Activated naive CD4-positive, alpha-beta T cell treated with Interleukin-2 at 50 U/mL for 16 hours (primary cell): ENCODE measurements at places on chromosomes 13 and 19.

DNA sequence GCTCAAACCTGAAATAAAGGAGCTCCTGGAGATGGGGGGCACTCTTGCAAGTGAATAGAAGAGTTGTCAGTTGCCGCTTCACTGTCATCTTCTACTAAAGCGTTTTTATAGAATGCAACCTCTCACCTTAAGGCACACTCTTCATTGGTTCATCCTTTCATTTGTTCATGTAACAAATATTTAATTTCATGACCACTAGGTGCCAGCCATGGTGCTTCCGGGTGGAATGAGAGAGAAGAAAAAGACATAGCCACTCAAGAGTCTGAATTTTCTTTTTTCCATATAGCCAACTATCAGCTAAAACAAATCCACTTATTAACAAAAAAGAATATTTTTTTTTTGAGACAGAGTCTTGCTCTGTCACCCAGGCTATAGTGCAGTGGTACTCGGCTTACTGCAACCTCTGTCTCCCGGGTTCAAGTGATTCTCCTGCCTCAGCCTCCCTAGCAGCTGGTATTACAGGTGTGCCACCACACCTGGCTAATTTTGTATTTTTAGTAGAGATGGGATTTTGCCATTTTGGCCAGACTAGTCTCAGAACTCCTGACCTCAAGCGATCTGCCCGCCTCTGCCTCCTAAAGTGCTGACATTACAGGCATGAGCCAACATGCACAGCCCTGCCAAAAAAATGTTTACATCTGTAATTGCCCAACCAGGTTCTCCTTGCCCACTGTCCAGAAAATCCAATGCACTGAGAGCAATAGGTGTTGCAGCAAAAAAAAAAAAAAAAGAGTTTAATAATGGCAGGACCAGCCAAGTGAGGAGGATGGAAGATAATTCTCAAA, 22.1 kb upstream of the SACS start:
- DNase-seq, result no peak

- peak; percentile 53 for DNase-seq
Measured at GRCh38 chr13:99542788-99543406, 41.6 kb downstream of the TM9SF2 start.

GRCh38 chr19:42442833-42443232, at the start of gene CXCL17:
Gene CXCL17 (minus strand): TSS chr19:42442946. CDS start chr19:42442832, 114 bp downstream.
- DNase-seq, result no peak

DNA sequence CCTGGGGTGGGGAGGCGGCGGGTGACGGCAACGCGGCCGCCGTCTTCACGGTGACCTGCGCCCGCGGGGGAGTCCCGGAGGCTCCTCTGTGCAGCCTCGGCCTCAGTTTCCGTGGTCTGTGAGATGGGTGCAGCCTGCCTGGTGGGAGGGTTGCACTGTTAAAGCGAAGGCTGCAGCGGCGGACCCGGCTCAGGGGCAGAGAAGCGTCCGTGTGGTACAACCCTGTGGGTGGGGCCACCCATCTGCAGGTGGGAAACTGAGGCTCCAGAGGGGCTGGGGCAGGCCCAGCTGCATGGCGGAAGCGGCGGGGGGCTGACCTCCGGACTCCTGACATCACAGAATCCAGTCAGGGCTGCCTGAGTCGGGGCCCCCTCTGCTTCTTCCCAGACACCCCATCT, 481 bp downstream of the FGF22 start:
- no peak for DNase-seq

GRCh38 chr19:13396250-13397080, 109.8 kb downstream of the CACNA1A start:
- no peak for DNase-seq

GRCh38 chr13:84870190-84870589, 929.0 kb downstream of the SLITRK6 start:
- no peak for DNase-seq

GRCh38 chr13:41017817-41018601, 1.1 kb downstream of the ELF1 start:
- DNase-seq, result no peak

- DNase-seq, result no peak
Measured at GRCh38 chr19:3667766-3668165, 32.5 kb downstream of the PIP5K1C start.

GRCh38 chr19:46218160-46218559, 11.4 kb upstream of the IGFL1 start:
- DNase-seq, result peak; percentile 24

GRCh38 chr13:109817591-109818535, 31.5 kb upstream of the IRS2 start:
- DNase-seq, result no peak

DNA sequence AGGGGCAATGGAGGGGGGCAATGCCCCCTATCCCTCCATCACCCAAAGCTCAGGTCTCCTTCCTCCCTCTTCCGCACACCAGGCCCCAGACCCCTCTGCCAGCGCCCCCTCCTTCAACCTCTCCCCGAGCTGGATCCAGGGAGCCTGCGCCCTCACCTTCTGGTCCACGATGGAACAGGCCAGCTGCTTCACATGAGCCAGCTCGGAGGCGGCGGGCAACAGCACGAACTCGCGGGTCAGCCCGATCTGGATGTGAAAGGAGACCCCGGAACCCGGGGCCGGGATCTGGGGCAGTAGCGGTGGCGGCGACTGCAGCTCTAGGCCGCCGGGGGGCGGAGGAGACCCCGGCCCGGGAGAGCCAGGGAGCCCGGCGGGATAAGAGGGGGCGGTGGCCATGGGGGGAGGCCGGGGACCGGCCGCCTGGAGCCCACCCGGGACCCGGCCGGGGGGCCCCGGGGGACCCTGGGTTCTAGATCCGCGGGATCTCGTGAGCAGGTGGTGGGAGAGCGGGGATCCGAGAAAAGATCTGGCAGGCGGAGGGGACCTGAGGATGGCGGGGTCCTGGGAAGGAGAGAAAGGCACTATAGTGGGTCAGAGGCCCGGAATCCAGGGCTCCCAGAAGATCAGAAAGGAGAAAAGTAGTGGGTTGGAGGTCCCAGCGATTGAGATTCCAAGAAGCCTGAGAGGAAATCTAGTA, 791 bp downstream of the PRKD2 start:
- DNase-seq, result peak; percentile 22

GRCh38 chr13:109859216-109859835, 72.9 kb upstream of the IRS2 start:
- no peak for DNase-seq

- DNase-seq, result no peak
Measured at GRCh38 chr13:110518571-110518970, 43.0 kb downstream of the RAB20 start.
